ENCODE measurements at places on chromosomes 11 and 22. TPM values are rescaled to one million over a fixed set of nuclear protein-coding genes. Genes with fewer than 3 reads are reported as not detected.

DNA sequence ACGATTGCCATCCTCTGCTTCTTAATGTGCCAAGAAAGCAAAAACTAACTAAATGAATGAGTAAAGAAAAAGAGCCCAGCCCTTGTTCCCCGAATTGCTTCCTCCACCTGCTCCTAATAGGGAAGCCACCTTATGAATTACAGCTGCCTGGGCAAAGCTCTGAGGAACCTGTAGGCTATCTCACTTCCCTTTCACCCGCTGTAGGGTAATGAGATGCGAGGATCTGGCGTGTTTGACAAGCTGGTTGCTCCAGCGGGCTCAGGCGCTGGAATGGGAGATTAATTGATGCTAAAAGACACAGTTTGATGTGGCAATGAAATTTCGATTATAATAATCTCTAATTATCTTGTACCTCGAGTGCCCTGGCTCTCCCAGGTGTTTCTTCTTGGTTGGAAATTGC lies 256.4 kb downstream of the NTM start:
- DNase-seq, result no peak

- DNase-seq, result no peak
These were observed 277.2 kb upstream of the PLET1 start for GRCh38 chr11:112537846-112538330.

- DNase-seq, result no peak
These were observed 257.8 kb upstream of the B3GAT1 start for GRCh38 chr11:134669796-134670195.

The RAG2 gene
- not detected for total RNA-seq

DNA sequence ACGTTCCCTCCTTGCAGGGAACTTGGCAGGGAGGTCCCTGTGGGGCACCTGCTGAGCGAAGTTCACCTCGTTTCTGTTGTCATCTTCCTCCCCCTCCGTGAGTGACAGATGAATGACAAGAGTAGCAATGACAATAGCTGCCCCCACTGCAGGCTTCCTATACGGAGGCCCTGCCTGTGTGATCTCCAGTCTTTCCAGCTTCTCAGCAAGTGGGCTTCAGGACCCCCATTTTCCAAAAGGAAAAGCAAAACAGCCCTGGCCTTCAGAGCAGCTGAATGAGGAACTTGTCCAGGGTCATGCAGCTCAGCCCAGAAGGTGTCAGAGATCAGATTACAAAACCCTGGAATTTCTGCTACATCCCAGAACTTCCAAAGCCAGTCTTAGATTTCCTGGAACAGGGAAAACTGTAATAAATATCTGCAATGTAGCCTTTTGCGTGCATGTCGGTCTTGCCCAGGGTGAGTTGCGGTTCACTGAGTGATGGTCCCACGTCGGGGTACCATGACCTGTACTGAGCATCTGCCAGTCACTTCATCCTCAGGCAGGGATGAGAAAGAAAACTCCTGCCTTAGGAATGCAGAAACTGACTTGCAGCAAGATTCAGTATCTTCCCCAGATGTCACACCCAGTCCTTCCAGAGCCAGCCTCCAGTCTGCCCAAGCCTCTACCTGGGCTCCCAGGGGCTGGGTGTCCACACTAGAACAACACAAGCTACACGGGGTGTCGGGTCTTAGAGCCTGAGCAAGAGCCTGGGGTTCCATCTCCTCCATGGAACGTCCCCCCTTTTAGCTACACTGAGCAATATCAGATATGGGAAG lies 1457.0 kb downstream of the BRD1 start:
- no peak for DNase-seq

- DNase-seq, result no peak
These were observed 59.3 kb upstream of the NECTIN1 start for GRCh38 chr11:119788096-119788883.

DNA sequence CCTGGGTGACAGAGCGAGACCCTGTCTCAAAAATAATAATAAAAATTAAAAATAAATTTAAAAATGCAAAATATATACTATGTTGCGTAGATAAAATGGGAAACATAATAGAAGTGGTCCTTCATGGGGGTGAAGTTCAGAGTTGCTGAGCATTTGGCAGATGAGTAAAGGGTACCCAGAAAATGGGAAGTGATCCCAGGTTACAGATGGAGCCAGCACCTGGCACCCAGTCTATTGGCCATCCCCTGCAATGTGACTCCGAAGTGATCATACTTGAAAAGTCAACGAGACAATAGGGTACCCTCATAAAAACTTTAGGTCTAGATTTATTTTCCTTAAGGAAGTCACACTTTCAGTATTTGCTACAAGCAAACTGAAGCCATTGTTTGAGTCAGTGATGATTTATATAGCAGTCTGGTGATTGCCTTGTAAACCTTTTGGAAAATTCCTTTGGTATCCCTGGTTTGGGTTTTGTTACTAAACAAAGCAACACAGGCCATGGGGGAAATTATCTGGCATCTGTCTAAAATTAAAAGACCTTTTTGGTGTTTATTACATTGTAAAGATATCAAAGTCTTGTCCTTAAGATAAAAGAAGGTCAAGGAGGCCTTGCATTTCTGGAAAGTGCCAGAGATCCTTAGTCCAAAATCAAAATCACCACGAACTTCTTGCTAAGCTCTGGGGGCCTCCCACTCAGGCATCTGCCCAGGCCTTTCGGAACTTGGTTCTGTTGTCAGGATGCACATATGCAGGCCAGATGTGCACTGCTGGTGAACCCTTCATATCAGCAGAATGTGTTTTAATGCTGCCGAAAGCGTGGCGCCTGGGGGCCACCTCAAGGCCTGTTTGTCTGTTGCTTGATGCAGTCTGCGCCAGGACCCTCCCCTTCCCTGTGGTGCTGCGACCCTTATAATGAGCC lies 4.3 kb downstream of the SMARCB1 start:
- peak; percentile 69 for DNase-seq

DNA sequence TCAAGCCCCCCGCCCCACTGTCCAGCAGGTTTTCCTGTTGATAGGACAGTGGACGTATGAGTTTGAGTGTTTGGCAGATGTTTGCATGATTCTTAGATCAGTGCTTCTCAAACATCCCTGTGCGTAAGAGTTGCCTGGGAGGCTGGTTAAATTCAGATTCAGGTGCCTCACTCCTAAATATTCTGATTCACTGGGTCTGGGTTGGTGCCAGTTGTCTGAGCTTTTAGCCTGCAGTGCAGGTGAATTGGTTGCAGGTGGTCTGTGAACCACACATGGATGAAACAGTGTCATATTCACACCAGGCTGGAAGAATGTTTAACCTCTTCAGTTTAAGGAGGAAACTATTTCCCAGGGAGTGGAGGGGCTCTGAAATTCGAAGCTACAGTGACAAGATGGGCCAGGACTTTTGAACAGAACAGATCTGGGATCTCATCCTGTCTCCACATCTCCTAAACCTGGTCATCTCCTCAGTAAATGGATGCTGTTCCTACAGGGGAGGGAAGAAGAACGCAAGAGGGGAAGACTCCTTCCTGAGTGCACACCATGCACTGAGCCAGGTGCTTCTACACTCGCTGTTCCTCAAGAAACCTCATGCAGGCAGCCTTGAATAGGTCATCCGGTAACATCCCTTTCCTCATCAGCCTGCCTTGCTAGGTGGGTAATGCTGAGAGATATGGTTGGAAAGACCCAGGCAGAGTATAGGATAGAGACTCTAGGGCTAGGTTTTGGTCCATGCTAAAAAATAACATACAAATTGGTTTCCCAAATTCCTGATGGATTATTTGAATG lies 47.8 kb downstream of the TEAD1 start:
- DNase-seq, result no peak

The SLC37A4 gene
- total RNA-seq, result 5.4 TPM

The PLET1 gene
- not detected for total RNA-seq

DNA sequence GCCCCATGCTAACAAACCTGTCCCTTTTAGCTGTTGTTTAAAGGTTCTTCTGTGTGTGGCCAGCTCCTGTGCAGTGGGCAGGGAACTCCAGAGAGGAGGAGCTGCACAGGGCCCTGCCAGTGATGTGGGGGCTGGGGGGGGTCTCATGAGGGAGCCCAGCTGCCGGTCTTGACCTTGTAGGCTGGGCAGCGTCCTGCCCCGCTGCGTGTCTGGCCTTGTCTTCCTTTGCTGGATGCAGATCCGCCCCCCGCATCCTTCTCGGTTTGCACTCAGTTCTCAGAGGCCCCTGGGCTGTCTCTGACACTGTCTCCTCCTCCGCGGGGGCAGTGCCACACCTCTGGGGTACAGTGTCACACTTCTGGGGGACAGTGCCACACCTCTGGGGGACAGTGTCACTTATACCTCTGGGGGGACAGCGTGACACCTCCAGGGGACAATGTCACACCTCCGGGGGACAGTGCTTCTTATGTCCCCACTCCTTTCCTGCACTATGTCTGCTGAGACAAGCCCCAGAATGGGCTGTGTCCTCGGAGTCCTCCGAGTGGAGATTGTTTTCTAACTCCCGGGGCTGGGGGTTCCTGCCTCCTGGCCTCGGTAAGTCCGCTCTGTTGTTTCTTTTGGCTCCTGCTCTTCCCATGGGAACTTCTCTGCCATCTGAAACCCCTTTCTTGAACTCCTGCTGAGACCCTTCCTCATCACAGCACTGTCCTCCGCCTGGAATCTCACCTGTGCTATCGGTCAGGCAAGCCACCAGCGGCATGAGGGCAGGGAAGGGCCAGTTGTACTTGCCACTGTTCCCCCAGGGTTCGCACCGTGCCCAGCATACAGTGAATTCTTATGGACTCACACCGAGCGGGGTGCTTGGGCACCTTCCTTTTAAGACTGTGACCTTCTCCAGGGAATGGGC lies 788.3 kb downstream of the TBC1D22A start:
- DNase-seq, result no peak

The FAM180B gene
- 0.22 TPM for total RNA-seq

DNA sequence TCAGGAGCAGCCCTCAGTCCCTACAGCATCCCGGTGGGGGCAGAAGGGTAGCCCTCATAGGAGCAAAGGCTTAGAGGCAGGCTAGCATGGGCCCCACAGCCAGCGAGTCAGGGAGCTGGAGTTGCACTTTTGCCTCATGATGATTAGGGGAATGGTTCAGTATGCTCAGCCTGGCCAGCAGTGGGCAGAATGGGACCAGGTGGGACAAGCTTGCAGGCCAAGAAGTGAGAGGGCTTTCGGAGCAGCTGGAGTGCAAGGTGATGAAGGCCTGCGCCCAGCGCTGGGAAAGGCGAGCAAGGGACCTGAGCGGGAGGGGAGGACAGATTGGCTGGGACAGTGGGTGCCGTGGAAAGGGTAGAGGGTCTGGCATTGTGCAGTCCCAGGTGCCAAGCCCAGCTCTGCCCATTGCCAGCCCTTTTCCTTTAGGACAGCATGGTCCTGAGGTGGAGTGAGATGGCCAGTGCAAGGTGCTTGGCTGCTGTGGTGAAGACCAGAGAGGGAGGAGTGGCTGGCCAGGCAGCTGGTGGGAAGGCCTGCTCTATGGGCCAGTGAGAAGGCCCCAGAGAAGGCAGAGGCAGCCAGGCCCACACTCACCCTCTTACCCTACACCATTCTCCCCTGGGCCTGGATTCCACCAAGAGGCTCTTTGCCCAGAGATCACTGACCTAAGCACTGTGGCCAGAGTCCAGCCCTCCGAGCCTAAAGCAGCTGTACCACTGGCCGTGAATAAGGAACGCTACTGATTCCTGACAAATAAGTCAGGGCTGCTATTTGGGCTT lies 47.9 kb upstream of the SUSD2 start:
- DNase-seq, result peak; percentile 25

The CSF2RB gene
- 2.8 TPM for total RNA-seq

DNA sequence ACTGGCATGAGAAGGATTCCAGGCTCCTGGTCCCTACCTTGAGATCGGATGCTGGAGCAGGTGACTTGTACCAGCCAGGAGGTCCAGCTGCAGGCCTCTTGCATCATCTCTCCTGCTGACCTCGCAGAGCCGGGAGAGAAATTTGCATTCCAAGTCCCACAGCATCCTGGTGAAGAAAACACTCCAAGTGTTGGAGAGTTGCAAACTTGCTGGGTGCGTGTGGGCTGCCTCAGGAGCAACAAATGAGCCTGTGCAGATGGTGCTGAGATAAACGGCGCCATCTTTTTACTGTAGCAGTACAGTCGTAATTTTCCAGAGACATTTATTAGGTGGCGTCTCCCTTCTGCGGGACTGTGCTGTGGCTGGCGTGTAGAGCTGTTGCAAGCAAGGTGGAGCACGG lies 32.1 kb upstream of the ZBTB16 start:
- no peak for DNase-seq

The MRGPRE gene
- 0.36 TPM for total RNA-seq

DNA sequence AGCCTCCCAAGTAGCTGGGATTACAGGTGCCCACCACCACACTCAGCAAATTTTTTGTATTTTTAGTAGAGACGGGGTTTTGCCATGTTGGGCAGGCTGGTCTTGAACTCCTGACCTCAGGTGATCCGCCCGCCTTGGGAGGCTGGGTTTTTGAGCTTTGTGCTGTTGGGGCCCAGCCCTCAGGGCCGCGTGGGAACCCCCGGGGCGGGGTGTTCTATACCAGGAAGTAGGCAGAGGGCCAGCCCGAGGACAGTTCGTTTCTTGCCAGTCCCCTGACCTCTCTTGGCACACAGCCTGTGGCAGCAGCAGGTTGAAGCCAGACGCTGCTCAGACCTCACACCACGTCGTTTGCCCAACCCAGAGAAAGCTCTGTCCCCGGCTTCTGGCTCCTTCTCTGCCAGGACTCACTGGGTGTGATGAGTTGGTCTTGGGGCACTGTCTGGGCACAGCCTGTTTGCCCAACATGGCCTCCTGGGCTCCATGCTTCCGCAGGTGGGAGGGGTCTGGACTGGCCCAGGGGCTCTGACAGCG lies 24.9 kb upstream of the CHKA start:
- peak; percentile 88 for DNase-seq

GRCh38 chr11:64339286-64339685 lies 718 bp upstream of the CCDC88B start:
- DNase-seq, result no peak
